8988T (cell line): ENCODE measurements at places on chromosomes 7 and 10.

GRCh38 chr10:81127931-81128330 lies 590.2 kb downstream of the SH2D4B start:
- DNase-seq: no peak

DNA sequence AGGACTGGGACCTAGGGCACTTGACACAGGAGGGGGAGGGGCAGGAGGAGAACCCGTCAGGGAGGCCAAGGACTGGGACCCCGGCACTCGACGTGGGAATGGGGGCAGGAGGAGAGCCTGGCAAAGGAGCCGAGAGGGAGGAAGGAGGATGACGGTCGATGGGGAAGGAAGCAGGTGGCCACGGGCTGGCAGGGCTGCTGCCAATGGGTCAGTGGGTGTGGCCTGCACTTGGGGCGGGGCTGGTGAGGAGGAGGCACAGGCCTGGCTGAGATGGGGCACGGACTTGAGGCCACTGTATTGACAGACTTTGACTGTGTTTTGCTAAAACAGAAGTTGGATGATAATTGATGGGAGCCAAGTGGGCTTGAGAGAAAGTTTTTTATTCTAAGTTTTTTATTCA lies 68.9 kb downstream of the RBM33 start:
- no peak for DNase-seq

- peak; percentile 76 for DNase-seq
Measured at GRCh38 chr7:135714534-135715009, 13.4 kb downstream of the SLC13A4 start.

DNA sequence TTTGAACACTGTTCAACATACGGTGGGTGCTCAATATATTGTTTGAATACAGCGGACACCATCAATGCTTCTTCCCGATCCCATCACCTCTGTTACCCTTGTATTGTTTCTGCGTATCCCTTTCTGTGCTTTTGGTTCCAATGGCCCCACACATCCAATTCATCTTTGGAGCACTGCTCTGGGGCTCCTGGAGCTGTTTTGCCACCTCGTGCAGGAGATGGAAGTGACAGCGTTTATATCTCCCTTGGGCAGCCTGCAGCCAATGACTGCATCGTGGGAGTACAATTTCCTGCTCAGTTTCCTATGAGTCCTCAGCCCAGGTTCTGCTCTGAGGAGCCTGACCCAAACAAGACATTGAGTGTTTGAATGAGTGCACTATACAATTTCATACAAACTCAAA lies 50.2 kb upstream of the PIK3CG start:
- no peak for DNase-seq

DNA sequence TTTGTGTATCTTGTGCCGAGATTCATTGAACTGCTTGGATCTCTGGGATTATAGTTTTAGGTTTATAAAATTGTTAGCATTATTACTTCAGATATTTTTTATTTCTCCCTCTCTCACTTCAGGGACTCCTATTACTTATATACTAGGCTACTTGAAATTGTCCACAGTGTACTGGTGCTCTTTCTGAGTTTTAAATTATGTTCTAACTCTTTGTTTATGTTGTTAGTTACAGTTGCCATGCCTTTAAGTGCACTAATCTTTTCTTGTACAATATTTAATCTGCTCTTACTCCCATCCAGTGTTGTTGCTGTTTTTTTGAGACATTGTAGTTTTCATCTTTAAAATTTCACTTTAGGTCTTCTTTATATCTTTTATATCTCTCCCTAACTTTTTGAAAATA lies 13.1 kb downstream of the PLEKHS1 start:
- no peak for DNase-seq

DNA sequence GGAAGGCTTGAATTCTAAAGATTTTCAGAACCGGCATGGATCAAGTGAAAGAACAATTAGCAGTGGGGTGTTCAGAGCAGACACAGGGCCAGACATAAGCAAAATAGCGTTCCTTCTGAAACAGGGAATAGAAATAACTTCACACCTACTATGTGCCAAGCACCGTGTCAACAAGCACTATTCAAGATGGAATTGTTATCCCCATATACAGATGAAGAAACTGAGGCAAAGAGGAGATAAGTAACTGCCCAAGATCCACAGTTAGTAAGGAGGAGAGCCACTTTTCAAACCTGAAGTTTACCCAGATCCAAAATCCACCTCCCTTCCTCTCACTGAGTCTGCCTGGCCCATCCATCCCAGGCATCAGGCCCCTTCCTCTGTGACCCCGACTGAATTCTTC lies 73.6 kb upstream of the PIK3CG start:
- DNase-seq: no peak

GRCh38 chr7:103952408-103952807 lies 37.0 kb downstream of the RELN start:
- no peak for DNase-seq

DNA sequence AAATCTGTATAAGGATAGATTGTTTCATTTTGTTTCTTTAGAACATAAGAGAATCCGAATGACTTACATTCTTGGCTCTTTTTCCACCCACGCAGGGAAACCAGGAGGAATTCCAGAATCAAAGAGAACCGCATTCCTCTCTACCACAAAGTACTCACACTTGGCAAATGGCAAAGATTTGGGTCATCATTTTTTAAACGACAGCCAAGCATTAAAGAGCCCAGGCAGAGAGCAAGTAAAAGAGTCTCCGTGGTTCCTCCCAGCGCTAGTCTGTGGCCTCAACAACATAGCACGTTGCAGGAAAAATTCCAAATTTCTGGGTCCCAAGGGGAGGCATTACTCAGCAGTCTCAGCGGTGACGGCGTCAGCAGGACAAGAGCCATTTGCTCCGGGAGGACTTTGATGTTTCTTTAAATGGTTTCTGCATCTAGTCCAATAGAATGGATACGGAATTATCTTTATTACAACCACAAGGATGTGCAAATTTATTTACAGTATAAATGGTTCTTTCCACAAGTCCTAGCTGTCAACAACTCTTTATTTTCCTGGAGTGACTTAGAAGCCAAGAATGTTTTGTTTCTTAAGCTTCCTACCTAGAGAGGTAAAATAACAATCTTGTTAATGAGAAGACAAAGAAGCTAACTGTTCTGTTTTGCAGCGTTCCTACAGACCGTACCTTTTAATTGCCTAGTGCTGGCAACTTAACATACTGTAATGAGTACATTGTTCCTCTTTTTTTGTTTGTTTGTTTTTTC lies 232.5 kb downstream of the SKIDA1 start:
- peak; percentile 34 for DNase-seq

- no peak for DNase-seq
Measured at GRCh38 chr7:80150611-80151273, 16.1 kb downstream of the GNAI1 start.

GRCh38 chr7:66152371-66153191 lies 37.9 kb downstream of the CRCP start:
- DNase-seq: no peak

DNA sequence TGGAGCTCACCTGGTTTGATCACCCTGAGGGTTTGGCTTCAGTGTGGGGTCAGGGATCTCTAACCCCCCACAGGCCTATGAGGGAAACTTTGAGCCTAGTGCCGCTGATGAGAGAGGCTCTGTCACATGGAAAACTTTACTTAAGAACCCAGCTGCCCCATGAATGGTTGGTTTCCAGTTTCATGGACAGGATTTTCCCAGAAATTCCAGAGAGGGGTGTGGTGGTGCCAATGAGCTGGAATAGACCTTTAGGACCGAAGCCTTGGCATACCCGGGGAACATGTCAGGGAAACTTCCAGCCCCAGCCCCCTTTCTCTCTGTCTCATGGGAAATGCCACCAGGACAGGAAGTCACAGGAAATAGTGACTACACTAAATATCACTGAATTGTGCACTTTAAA lies 36.9 kb downstream of the AKR1B1 start:
- DNase-seq: no peak

GRCh38 chr7:99267841-99268576 lies 4.6 kb upstream of the MYH16 start:
- no peak for DNase-seq

GRCh38 chr10:118965645-118966044 lies 63.9 kb upstream of the NANOS1 start:
- no peak for DNase-seq

DNA sequence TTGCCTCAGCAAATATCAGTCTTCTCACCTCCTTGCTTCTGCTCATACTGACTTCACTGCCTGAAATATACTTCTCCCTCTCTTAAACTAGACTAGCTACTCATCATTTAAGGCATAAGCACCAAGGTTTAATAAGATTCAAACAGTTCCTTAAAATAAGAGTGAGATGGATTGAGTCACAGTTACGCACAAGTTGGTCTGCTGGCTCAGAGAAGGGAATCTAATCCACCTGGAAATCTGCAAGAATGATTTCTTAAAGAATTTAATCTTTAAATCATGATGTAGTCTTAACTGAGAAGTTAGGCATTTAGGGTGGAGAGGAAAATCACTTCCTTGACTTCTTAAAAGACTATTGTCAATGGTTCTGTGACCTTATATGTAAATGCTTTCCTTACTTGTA lies 56.2 kb upstream of the TMEM140 start:
- DNase-seq: no peak

DNA sequence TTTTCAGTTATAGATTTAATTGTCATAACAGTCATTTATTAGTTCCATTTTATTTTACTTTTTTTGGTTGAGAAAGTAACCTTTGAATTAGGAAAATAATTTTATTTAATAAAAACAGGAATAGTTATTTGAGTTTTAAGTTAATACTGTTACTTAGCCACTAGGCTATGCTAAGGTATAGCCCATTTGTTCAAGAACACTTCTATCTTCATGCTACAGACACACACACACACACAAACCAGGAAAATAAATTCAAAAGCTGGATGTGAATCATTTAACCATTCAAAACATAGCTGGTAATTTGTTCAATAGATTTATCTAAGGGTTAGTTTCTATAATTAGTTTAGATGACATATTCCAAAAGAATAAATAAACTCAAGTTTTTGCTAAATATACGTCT lies 148.4 kb downstream of the RNF133 start:
- no peak for DNase-seq

DNA sequence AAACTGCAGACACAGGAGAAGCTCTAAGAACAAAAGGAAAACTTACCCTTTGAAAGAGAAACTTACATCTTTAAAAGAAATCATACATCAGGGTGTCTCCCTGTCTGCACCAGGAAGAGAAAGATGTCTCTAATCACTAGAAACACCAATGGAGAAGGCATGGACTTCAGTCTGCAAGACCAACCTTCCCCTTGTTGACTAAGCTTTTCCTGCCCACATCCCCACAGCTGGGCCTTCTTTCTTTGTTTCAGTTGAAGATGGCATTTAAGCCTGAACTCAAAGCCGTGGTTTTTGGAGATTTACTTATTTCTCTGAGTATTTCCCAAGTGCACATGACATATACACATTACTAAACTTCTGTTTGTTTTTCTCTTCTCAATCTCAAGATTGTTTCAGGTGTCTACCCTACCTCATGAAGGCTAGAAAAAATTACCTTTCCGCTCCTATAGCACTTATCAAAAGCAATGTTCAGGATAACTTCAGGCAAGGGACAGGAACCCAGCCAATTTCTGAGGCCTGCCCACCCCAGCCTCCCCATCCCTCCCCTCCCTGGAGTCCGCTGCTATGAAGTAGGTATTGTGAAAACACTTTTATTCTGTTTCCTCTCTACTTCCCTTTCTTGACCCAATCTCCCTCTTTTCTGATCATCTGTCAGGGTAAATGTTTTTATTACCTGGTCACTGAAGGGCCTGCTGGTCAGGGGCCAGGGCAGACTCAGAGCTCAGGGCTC lies 2.8 kb upstream of the SLC29A3 start:
- no peak for DNase-seq

DNA sequence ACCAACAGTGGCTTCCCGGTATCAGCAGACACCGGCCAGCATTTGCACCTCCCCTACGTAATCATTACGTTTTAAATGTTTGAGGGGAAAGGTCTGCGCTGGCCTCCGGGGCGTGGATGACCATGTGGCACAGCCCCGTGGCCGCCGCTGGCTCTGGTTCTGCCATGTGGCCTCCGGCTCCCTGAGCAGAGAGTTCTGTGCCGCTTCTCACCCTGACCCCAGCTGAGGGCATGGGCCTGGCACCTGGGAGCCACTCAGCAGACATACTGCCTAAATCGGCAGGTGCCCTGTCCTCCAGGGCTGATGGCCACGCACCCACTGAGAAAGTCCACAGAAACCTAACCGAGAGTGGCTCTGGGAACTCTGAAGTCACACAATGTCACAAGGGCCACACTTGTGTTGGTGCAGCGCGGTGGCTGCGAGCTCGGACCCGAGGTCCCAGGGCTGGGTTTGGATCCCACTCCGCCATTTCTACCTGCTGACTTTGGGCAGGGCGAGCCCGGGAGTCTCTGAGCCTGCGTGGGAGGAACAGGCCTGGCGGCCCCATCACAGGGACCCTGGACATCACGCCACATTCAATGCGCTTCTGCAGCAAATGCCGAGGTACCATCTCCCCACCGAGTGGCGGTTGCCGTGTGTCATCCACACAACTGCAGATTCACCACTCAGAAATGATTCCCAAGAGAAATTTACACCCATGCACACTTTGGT lies 25.3 kb downstream of the CFAP46 start:
- DNase-seq: no peak

DNA sequence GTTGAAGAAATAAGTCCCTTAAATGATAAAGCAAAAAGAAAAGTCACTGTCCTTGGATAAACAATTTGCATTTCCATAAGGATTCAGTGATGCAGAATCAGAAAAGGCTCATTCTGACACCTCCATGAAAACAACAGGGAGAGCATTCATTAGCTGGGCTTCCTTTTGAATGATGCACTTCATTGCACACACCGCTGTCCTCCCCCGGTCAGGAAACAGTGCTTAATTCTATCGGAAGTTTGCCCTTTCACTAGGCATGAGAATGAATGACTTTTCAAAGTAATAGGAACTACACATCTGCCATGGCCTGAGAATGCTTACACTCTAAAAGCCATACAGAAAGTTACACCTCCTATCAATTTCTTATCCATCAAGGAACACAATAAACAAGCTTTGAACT lies 4.2 kb downstream of the PCDH15 start:
- DNase-seq: no peak

GRCh38 chr7:132966754-132967469 lies 115.0 kb downstream of the CHCHD3 start:
- DNase-seq: no peak

DNA sequence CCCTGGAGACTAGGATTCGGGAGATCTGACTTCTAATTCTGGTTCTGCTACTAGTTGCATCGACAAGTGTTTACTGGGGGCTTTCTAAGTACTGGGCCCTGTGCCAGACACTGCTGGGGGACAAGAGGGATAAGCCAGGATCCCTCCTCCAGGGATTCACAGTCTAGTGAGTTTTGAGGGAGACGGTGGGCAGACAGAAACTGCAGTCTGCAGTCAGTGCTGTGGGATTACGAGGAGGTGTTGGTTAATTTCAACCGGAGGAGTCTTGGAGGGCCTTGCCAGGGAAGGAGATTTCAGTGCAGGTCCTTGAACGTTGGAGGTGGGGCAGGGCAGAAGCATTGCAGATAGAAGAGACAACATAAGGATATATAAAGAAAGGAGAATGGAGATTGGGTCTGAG lies 3.5 kb upstream of the KCNH2 start:
- no peak for DNase-seq

DNA sequence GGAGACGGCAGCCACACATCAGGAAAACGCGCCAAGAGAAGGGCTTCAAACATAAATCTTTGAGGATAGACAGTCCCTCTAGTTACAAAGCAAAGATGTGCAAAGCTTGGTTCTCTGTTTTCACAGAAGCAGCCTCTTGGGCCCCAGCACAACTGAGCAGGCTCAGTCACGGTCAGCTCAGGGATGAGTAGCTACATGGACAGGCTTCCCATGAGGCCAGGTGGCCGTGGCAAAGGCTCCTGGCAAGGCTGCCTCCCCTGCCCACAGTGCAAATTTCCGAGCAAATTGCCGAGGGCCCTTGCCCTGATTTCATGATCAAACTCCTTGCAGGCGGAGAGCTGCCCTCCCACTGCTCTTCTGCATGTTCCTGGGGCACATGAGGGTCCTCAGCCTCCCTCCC lies 37.8 kb upstream of the EN2 start:
- no peak for DNase-seq
